ENCODE measurements at places on chromosomes 1 and 21.

DNA sequence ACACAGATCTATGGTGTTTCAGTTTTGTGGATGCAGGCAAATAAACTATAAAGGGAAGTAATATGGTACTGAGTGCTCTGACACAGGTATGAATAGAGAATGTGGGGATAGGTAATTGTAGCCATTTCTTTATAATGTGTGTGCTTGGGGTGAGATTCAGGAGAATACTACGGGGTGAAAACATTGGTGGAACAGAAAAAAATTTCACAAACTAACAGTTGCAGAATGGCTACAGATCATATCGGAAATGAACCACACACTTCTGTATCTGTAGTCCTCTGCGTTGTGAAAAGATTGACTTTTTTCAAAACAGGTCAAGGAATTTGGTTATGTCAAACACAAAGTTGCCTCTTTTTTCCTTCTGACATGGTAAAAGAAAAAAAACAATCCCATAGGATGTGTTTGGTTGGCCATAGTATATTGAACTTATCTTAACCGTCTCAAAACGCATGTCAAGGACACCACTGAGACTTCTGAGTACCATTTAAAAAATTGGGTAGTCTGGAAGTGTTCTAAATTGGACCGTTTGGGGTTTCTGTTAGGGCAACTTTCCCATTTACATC is 1.1 kb upstream of the CDC73 start:
- DNase-seq: no peak

GRCh38 chr1:189803364-189803763 is 674.3 kb downstream of the BRINP3 start:
- DNase-seq: no peak

DNA sequence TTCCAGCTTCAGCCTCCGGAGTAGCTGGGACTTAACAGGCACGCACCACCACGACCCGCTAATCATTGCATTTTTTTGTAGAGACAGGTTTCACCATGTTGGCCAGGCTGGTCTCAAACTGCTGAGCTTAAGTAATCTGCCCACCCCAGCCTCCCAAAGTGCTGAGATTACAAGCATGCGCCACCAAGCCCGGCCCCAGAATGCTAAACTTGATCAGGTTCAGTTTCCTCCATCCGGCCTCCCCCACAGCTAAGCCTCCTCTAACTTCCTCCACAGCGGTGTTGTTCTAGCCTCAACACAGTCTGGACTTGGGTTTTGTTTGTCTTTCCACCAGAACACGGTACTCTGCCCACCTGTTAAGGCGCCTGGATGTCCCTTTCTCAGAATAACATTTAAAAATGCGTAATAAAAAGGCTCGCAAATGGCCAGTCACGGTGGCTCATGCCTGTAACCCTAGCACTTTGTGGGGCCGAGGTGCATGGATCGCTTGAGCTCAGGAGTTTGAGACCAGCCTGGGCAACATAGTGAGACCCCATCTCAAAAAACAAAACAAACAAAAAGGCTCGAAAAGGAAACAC is 2.4 kb downstream of the PARP1 start:
- DNase-seq: no peak

- no peak for DNase-seq
Observed at GRCh38 chr1:192901500-192901899, 92.7 kb downstream of the RGS2 start.

GRCh38 chr1:212774584-212774983 is 17.0 kb downstream of the NSL1 start:
- DNase-seq: no peak

GRCh38 chr1:39833121-39833520 is 44.5 kb upstream of the BMP8B start:
- DNase-seq: no peak

DNA sequence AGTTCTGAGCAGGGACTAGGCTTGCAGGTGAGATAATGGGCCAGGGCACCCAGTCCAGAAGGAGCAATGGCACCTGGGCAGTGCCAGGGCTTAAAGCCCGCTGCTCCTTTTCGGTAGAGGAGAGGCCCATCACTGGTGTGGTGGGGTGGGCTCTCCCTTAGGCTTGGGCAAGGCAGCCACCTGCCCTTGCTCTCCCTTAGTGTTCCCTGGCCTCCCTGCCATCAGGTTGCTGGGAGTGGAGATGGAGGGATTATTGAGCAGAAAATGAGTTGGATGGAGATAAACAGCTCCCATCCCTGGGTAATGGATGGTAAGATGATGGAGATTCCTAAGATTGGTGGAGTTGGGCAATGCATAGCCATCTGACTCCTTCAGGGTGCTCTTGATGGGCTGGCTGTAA is 7.9 kb downstream of the MYOG start:
- DNase-seq: no peak

GRCh38 chr1:37342736-37343135 is 131.6 kb upstream of the ZC3H12A start:
- no peak for DNase-seq

DNA sequence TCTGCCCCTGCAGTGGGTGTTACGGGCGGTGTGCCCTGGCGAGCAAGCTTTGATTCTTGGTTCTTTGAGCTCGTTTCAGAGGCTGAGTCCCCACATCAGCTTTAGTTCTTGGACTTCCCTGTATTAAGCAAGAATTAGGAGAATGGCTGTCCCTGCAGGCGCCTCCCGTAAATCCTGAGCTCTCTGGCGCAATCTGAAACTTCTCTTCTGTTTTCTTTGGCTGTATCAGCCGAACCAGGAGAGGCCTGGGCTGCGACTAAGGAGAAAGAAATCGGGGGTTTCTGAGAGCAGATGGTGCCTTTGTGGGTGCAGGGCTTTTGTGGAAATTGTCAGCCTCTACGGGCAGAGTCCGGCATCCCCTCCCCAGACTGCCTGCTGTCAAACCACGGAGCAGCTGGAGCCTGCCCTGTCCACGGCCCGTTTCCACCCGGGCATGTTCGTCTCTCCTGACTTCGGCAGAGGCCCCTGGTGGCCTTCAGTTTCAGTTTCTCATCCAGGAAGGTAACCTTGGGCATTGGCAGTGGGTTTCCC is 17.9 kb downstream of the CSTB start:
- no peak for DNase-seq

GRCh38 chr21:33587792-33588484 is 546 bp downstream of the DONSON start:
- DNase-seq: no peak

- no peak for DNase-seq
Observed at GRCh38 chr1:8667869-8668594, 149.4 kb downstream of the RERE start.

DNA sequence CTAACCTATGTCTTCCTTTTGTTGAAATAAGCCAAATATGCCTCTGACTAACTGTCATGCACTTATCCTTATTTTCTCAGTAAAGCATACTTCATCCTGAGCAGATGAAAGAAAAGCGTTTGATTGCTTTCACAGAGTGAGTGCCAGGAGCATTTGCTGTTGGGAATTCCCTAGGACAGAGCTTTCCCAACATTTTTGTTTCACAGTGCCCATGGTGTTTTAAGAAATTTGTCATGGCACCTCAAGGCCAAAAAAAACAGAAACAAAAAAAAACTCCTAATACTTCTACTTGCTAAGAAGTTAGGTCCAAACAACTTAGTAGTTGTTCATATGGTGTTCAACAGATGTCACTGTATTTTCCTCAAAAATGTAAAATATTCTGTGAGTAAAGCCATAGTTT is 120.8 kb upstream of the BMP8A start:
- DNase-seq: no peak

DNA sequence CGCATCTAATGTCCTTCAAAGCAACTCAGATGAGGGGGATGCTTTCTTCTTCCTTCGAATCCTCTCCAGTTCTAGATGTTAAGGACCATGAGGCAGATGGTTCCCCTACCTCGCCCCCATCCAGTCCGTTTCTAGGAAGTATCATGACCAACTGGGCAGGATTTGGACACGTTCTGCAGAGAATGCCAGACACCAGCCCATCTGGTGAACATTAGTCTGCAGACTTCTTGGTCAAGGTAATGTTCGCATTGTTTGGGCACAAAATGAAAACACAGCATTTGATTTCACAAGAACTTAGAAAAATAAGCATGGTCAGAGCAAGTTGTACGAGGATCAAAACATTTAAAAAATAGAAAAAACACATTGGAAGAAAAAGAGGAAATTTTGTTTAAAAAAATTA is 25.4 kb upstream of the ADARB1 start:
- DNase-seq: no peak

- DNase-seq: no peak
Observed at GRCh38 chr1:229253151-229253974, 17.5 kb upstream of the RAB4A start.
